ENCODE measurements at places on chromosomes 16 and 17. TPM values are rescaled to one million over a fixed set of nuclear protein-coding genes. Genes with fewer than 3 reads are reported as not detected.

The CLEC18A gene
- 3.4 TPM for total RNA-seq

The PDE6G gene
- total RNA-seq, result not detected

The GAS7 gene
- total RNA-seq, result 8.5 TPM

DNA sequence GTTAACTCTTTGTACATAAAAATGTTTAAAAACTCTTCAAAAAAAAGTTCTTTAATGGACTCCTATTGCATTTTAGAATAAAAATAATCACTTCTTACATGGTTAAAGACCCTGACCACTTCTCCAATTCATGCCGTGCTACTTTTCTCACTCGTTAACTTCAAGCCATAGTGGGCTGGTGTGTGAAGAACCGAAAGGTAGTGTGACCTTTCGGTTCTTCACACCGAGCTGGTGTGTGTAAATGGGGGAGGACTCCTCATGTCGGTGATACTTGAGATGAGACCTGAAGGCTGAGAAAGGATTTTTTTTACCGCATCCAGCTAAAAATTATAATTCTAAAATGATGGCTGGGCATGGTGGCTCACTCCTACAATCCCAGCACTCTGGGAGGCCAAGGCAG is 22.1 kb downstream of the RFFL start:
- DNase-seq, result no peak

DNA sequence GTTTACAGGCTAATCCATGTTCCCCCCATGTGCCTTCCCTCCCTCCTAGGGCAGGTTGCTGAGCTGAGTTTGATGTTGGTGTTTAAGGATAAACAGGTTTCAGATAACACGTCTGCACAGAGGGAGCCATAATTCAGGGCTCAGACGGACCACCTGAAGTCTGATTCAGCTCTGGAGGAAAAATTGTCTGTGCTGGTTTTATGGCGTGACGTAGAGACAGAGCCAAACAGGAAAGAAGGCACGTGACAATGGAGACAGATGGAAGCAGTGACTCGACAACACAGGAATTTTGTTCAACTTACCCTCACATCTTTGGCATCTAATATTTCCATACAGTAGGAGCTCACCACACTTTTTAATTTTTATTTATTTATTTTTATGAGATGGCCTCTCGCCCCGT is 10.7 kb upstream of the USP10 start:
- DNase-seq, result peak; percentile 95

The XPO6 gene
- 135 TPM for total RNA-seq

- DNase-seq, result peak; percentile 80
Measured at GRCh38 chr17:65099941-65100315, 37.2 kb upstream of the RGS9 start.

DNA sequence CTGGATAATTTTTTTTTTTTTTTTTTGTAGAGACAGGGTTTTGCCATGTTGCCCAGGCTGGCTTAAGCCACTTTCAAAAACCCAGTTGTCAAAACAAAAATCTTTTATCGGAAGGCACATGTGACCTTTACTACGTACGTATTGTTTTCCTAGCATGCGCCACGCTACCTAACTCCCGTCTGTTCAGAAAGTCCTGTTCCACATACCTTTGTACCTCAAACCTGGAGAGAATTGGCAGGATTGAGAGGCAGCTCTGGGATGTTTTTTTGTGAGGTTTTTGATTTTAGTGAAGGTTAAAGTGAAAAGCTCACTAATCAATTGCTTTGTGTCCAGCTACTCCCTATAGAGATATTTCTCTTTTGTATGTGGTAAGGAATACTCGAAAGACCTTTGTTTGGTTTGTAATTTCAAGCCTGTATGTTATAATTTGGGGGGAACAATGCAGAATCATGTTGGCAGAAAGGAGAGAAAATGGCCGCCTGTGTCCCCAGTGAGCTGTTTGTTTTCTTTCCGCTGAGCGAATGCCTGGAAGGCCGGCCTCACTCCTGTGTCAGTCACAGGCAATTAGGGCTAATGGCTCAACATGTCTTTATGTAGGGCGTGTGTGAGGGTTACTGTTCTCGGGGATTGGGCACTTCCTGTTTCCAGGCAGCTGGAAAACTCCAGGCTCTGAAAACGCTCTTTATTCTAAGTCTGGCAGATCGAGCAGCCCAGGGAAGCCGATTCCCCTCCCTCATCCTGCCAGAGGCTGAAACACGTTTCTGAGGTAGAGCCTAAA is 60.8 kb upstream of the CLEC18A start:
- DNase-seq, result peak; percentile 48

The CDIPT gene
- 88.1 TPM for total RNA-seq

The MBTD1 gene
- 11.1 TPM for total RNA-seq

The RND2 gene
- 1.3 TPM for total RNA-seq

The RILP gene
- 7.8 TPM for total RNA-seq

DNA sequence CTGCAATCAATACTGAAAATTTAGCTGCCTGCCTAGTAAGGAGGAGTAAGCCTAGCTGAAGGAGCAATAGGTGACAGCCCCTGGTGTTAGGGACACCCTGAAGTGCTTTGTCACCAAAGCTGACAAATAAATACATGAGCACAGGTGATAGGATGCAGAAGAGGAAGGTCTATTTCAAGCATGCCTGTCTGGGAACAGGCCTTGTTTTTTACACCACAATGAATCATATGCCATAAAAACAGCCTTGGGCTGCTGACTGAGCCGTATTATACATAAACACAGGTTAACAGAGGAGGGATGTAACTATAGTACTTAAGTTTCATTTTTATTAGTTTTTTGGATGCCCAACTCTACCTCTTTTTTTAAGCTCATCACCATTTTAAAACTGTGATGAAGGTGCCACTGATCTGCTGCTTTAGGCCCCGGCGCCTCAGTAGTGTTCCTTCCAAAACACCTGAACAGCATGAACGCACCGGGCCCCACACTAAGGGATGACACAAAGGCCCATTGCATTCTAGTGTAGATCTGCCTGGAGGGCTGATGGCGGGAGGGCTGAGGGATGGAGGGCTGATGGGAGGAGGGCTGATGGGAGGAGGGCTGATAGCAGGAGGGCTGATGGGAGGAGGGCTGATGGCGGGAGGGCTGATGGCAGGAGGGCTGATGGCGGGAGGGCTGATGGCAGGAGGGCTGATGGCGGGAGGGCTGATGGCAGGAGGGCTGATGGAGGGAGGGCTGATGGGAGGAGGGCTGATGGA is 150.3 kb downstream of the AATF start:
- no peak for DNase-seq

The CA4 gene
- not detected for total RNA-seq

The ORAI3 gene
- total RNA-seq, result 21.1 TPM

The AATF gene
- total RNA-seq, result 47.1 TPM

- peak; percentile 26 for DNase-seq
Measured at GRCh38 chr16:31090540-31090939, 1.8 kb upstream of the PRSS53 start.

DNA sequence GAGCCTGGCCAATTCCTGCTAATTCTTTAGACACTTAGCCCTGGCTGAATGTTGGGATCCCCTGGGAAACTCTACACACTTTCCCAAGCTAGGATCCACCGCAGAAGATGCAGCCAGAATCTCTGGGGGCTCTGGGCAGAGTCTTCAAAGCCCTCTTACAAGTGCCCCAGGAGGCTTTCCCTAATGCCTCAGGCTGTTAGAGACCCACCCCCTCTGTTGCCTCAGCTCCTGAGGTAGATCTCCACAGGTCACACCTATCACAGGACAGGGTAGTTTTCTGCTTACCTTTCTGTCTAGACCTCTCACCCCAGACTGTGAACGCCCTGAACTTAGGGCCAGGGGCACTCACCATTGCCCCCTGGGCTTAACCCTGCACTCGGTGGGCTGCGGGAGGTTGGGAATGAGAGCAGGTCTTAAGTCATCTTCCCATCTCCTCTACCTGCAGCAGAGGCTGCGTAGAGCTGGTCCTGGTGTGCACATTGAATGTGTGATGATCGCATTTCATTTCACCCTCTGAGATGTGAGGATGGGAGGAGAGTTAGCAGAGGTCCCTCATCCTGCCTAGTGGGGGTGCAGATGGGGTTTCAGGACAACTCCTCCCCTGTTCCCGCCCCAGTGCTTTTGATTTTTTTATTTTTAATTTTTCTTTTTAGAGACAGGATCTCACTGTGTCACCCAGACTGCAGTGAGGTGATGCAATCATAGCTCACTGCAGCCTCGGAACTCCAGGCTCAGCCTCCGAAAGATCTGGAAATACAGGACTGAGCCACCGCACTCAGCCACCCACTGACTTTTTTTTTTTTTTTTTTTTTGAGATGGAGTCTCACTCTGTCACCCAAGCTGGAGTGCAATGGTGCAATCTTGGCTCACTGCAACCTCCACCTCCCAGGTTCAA is 89.0 kb upstream of the LHX1 start:
- DNase-seq, result no peak

- DNase-seq, result no peak
Measured at GRCh38 chr17:80460429-80460834, 16.0 kb downstream of the NPTX1 start.

- no peak for DNase-seq
Measured at GRCh38 chr16:3119701-3120408, 7.5 kb downstream of the ZNF205 start.

DNA sequence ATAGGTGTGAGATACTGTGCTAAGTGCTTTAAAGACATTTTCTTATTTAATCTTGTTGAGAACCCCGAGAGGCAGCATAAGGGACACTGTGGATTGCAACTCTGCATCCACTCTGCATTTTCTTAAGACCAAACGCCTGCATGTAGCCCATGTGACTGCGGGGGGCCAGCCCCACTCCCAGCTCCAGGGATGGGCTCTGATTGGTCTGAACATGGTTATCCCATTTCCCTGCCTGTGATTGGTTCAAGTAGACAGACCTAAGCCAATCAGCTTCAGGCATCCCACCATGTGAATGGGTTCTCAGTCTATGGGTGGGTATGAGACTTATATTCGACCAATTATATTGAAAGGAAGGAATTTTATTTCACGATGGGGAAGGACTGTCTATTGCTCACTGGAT is 33.2 kb upstream of the USP7 start:
- DNase-seq, result no peak

The KRT13 gene
- not detected for total RNA-seq

The DHRS7B gene
- 17.2 TPM for total RNA-seq

GRCh38 chr17:879546-880442 is 97.6 kb downstream of the MRM3 start:
- peak; percentile 90 for DNase-seq

DNA sequence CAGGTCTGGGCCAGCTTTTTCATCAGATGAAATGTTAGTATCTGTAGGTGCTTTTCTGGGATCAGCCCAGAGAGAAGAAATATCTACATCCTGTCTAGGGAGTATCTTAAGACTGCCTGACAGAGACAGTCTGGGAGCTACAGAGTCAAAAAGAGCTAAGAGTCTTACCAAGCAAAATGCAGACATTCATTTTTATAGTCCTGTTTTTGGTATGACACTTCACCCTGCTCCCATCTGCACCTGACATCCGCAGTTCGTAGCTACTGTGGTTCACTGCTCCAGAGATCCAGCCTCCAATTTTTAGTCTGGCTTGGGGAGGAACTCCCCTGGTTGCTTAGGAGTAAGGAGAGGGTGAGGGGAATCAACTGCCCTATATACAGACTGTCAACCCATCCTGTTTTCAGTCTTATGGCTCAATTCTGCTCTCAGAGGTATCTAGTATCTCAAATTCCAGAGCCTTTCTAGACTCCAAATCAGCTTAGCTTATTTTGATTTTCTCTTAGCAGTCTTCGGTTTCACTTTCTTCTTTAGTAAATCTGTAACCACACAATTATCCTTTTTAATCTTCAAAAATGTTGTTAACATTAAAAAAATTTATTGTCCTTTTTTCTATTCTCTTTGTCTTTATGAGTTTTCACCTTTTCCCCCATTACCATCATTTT is 97.8 kb downstream of the TMEM100 start:
- no peak for DNase-seq

GRCh38 chr16:776824-777223 is 11.4 kb downstream of the RPUSD1 start:
- no peak for DNase-seq

The IRX3 gene
- 0.75 TPM for total RNA-seq

DNA sequence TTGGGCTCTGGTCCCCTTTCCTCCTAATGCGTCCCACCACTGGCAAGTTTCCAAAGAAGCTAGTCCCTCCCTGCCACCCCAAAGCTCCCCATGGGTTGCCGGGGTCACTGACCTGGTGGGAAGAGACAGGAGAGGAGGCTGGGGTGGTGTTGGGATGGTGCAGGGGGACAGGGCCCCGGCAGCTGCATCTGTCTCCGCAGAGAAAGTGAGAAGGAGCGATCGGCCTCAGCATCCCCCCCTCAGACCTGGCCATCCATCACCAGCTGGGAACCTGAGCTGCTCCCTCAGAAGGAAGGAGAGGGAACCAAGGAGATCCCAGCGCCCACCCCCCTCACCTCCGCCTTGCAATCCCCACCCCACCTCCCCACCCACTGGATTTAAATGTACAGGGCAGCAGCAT is 3.3 kb downstream of the ETV4 start:
- DNase-seq, result no peak

The BIRC5 gene
- 5.8 TPM for total RNA-seq

DNA sequence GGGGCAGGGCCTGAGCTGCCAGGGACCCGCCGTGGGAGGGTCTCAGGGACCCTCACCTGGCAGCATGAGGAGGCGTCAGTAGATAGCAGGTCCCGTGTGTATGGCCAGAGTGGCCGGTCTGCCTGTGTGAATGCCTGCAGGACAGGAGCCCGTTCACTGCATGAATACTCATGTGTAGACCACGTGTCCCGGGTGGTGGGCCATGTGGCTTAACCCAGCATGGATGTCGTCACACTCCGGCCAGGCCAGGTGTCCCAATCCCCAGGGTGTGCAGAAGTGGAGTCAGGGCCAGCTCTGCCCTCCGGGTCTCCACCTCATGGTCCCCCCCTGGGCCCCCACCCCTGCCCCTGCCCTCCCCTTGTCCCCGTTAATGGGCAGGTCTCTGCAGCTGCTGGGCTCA is 53.7 kb downstream of the BAHCC1 start:
- DNase-seq, result no peak

The KRTAP2-2 gene
- total RNA-seq, result not detected

The CMTM2 gene
- total RNA-seq, result not detected

- DNase-seq, result no peak
Measured at GRCh38 chr16:79188115-79188738, 412.3 kb downstream of the MAF start.

- DNase-seq, result no peak
Measured at GRCh38 chr17:31428111-31428510, 36.6 kb downstream of the RAB11FIP4 start.

The ABCA10 gene
- 0.75 TPM for total RNA-seq

All from astrocyte (in vitro differentiated cells and primary cell).